MM.1S (cell line): ENCODE measurements at places on chromosomes 12 and 14.

- DNase-seq = no peak
Observed at GRCh38 chr12:92828565-92828964, 100.5 kb downstream of the EEA1 start.

- no peak for DNase-seq
Observed at GRCh38 chr12:88932457-88932856, 352.2 kb upstream of the KITLG start.

DNA sequence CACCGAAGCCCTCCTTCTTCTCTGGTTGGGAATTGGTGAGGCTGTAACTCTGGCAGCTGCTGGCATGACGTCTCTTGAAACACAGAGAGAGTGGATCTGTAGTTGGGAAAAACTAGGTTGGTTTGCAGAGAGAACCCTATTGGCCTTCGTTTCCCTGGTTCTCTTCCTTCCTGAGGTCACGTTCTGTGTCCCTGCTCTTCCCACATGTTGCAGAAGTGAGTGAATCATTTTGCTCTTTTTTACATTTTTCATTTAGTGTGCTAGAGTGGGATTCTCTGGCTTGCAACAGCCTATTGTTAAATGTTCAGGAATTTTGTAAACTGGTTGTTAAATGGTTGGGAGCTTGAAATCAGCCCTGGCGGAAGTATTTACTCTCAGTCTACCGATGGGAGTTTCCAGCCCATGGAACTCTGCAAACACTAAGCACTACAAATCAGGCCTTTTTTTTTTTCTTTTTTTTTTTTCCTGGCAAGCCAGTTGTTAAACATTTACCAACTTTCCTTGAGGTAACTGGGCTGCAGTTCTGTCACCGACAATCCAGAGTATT lies 26.8 kb upstream of the CKAP4 start:
- DNase-seq = no peak

DNA sequence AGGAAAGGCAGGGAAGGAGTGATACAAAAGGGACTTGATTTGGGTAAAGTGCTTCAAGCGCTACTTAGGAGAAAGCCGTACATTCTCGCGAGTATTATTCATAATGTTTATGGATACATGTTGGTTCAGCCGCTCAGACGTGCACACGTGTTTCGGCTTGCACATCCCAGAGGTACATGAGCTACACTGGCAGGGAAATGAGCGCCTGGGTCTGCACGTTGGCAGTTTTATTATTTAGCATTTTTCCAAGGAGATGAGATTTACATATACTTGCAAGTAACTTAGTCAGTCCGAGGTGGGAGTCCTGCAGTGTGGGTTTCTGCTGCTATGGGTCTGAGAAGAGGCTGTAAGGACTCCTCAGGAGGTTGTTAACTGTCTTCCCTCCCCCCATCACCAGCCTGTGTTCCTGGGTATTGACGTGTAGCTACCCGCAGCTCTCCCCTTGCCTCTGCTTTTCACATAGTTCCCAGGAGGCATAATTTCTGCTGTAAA lies 1.5 kb downstream of the PRKCH start:
- DNase-seq = no peak

GRCh38 chr12:124453419-124454351 lies 113.7 kb downstream of the NCOR2 start:
- peak; percentile 74 for DNase-seq

- DNase-seq = no peak
Observed at GRCh38 chr12:105270671-105271255, 34.8 kb upstream of the APPL2 start.

GRCh38 chr12:99427104-99427503 lies 220.4 kb upstream of the GARIN6 start:
- no peak for DNase-seq

- no peak for DNase-seq
Observed at GRCh38 chr12:67112586-67112985, 156.6 kb upstream of the CAND1 start.

GRCh38 chr12:57607958-57608663 lies 3.1 kb upstream of the ARHGEF25 start:
- DNase-seq = no peak

GRCh38 chr14:35229084-35229791 lies 62.9 kb upstream of the PSMA6 start:
- peak; percentile 18 for DNase-seq

GRCh38 chr14:71441126-71441525 lies 491.1 kb upstream of the RGS6 start:
- DNase-seq = no peak

GRCh38 chr14:82447586-82447985 lies 913.9 kb upstream of the SEL1L start:
- DNase-seq = no peak

DNA sequence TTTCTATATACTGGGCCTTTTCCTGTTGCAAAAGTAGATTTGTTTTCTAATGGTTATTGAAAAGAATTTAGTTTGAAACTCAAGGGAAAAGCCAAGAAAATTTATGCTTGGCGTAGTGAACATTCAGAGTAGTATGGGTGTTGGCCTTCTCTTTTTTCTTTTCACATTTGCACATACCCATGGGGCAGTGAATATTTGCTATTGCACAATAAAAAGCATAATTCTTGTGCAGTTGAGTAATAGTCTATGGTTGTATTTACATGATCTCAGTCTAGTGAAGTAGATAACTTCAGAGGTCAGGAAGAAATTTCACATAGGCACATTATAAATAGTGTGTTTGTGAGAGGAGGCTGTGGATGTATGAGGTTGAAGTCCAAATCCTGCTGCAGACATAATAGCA lies 158.1 kb downstream of the FLRT2 start:
- no peak for DNase-seq

DNA sequence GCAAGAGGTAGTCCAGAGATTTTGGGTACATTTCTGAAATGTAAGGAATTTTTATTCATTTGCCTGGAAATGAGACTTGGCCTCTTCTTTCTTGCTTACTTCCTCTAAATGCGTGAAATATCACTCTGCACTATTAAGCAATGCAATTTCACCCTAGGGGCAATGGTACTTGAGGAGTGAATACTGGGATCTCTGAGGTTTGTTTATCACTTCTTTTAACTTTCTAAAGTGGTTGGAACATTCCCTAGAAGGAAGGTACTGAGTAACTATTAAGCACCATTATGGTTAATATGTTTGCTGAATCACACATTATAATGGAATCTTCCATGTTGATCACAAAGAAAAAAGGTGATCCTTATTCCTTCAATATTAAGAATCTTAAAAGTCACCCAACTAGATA lies 120.9 kb upstream of the CAND1 start:
- DNase-seq = no peak

- no peak for DNase-seq
Observed at GRCh38 chr14:104337351-104337750, 199.0 kb downstream of the KIF26A start.

DNA sequence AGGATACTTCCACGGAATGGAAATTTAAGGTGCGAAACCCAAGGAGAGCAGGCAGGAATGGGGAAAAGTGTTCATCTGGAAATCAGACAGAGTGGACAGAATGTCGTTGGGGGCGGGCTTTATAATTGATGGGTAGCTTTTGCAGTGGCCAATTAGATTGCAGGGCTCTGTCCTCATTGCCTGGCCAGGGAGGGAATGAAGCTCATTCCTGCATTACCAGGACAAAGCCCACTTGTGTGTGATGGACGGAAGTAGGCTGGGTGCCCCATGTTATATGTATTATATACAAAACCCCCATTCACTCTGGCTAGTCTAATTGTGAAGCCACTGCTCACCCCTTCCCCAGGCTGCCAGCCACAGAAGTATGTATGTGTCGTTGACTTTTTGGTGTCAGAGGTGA lies 23.6 kb downstream of the ZNF664 start:
- no peak for DNase-seq

GRCh38 chr12:75665216-75665615 lies 153.8 kb upstream of the KRR1 start:
- no peak for DNase-seq

- no peak for DNase-seq
Observed at GRCh38 chr14:31075144-31075543, 49.0 kb upstream of the STRN3 start.

DNA sequence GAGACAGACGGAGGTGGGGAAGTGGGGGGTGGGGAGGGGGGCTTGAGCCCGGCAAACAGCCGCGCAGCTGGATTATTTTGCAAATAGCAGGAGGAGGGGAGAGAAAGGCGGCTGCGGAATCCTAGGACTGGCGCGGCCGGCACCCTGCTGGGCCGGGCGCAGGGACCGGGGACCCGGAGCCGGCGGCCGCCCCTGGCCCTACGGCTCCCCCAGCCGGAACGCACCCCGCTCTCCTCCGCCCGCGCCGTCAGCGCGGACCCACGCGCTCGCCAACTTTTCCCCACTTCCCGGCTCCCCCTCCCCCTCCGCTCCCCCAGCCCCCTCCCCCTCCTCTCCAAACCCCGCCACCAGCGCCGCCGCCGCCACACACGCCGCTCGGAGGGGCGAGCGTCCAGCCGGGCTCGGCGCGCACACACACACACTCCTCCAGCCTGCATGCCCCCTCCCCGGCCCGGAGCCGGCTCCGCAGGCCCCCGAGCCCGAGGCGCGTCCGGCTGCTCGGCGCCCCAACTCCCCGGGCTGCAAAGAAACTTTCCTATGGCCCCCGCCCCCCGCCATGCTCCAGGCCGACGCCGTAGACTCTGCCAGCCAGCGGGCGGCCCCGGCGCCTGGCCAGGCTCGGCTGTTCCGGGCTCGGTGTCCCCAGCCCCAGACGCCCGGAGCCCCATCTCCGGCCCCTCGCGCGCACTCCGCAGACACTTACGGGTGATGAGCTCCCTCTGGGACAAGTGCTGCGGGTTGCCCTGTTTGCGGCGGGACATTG lies 1.4 kb downstream of the BCL11B start:
- DNase-seq = no peak

- DNase-seq = no peak
Observed at GRCh38 chr12:70784042-70784668, 136.4 kb downstream of the PTPRR start.

GRCh38 chr14:31934767-31935266 lies 142.3 kb upstream of the ARHGAP5 start:
- DNase-seq = peak; percentile 21

- DNase-seq = no peak
Observed at GRCh38 chr14:92499234-92499633, 14.3 kb upstream of the RIN3 start.

DNA sequence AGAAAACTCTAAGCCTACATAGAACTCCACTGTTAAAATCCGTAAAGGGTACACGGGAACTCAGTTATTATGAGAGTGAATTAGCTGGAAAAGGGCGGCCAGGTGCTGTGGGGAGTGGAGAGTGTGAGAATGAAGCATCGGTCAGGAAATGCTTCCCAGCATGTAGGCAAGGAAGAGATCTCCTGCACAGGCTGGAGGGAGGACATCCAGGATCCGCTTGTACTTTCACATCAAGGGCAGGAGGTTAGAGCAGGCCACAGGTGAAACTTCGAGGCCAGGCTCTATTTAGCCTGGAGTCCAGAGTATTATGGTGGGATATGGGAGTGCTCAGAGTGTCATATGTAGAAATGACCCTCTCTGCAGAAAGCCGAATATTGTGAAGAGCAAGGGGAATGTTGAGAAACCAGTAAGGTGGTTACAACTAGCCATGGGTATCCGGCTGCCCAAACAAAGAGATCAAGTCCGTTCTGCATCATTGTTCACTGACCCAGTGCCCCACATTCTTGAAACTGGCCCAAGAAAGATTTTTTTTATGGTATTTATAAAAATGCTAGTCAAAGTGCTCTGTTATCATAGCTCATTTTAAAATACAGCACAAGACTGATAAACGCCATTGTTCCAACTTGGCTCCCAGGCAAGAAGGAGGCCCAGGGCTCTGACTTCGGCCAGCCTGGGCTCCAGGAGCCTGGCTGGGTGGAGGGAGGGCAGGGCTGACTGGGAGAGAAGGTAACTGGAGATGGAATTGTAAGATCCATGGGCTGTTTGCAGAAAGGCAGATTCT lies 79.4 kb upstream of the HIF1A start:
- no peak for DNase-seq

DNA sequence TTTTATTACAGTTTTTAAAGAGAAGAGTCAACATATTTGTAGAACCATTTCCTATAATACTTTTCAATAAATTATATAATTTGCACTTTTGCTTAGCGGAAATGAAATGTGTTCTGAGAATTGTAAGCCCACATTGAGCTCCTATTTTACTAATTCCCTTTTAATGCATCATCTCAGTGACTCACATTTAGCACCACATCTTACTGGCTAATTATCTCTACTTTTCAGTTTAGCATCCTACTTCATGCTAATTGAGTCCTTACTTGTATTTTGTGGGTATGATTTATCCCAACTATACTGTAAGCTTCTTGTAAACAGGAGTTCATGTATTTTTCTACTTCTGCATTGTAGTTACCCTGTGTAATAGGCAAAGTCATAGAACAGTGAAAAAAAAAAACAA lies 67.5 kb downstream of the TMX1 start:
- DNase-seq = no peak

- peak; percentile 55 for DNase-seq
Observed at GRCh38 chr12:16636435-16637055, 30.6 kb upstream of the LMO3 start.

DNA sequence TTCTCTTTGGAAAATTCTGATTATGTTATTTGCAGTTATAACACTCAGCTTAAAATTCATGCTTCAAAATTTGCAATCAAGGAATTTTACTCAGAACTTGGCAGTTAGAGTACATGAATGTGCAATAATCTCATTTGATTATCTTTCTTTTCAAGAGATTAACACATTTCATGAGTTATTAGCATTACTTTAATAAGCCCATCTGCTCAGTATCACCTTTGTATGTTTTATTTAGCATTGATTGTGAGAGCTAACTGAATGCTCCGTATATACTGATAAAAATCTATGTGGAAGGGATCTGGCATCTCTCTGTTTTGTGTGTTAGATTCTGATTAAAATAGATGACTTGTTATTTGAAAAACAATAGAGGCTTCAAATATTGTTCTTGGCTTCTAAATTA lies 55.6 kb upstream of the CPNE8 start:
- DNase-seq = no peak
